ENCODE measurements at places on chromosomes 3 and 15.

GRCh38 chr3:52220380-52221026, 4.9 kb downstream of the TLR9 start:
- peak; percentile 77 for DNase-seq

GRCh38 chr3:171282041-171282440, 178.2 kb downstream of the TNIK start:
- DNase-seq, result peak; percentile 85

- DNase-seq, result no peak
Observed at GRCh38 chr3:155370198-155370597, 76.7 kb upstream of the STRIT1 start.

DNA sequence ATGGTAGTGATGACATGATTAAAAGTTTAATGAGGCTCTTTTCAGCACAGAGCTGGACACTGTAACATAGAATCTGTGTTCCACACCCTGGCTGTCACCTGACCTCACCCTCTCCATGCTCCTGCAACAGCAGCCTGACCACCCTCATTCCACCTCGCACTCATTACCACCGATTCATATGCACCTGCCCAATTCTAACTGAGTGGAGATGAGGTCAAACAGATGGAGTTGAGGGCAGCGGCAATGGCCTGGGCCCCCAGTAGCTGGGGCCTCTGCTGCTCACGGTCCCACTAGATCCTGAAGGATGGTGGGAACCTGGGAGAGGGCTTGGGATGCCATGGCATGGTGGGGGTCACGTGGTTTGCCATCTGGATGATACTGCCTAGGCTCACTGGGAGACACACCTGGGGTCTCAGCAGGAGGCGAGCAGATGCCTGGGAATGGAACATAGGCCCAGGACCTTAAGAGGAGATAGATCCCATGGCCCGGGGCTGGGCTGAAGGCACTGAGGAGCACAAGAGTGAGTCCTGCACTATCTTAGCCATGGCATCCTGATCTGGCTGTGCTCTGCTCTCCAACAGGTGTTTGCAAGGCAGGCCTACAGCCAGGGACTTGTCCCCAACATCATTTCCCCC, 1.3 kb downstream of the SCN5A start:
- DNase-seq, result no peak

- DNase-seq, result no peak
Observed at GRCh38 chr3:50205413-50206276, 574 bp downstream of the SLC38A3 start.

DNA sequence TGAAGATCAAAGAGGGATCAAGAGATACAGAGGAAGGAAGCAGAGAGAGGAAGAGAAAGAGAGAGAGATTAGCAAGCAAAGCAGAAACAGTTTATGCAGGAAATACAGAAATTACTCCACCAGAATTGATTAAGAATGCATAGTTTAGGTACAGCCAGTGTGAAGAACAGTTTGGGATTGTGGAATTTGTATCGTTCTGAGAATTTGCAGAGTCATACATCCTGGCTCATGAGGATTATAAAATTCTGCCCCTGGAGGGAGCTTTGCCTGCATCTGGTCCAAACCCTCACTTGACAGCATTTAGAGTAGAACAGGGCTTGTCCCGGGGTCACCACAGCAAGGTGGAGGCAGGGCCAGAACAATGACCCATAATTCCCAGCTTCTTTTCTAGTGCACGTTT, 44.1 kb downstream of the MASP1 start:
- peak; percentile 63 for DNase-seq

DNA sequence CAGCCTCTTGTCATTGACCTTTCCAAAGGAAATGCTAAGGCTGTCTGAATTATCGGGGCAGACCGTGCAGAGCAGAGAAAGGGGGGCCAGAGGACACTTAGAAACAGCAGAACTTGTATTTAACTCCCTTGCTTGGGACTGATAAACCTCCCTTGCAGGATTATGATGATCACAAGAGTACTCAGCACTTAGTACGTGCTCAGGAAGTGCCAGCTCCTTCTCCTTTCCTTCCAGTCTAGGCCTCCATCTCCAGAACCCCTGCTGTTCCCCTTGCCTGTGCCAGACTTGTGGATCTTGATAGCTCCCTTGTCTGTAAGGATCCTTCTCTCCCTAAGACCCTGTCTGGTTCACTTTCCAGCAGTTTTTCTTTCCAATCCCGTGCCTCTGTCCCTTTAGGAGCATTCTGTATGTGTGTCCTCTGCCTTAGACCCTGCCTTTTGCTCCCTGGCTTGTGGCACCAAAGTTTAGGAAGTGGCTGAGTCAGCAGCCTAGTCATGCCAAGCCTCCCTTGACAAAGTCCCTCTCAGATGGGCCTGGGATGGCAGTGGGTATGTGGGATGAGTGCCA, 747 bp downstream of the SORD start:
- peak; percentile 38 for DNase-seq

GRCh38 chr15:69994429-69995205, 103.1 kb downstream of the TLE3 start:
- DNase-seq, result no peak

DNA sequence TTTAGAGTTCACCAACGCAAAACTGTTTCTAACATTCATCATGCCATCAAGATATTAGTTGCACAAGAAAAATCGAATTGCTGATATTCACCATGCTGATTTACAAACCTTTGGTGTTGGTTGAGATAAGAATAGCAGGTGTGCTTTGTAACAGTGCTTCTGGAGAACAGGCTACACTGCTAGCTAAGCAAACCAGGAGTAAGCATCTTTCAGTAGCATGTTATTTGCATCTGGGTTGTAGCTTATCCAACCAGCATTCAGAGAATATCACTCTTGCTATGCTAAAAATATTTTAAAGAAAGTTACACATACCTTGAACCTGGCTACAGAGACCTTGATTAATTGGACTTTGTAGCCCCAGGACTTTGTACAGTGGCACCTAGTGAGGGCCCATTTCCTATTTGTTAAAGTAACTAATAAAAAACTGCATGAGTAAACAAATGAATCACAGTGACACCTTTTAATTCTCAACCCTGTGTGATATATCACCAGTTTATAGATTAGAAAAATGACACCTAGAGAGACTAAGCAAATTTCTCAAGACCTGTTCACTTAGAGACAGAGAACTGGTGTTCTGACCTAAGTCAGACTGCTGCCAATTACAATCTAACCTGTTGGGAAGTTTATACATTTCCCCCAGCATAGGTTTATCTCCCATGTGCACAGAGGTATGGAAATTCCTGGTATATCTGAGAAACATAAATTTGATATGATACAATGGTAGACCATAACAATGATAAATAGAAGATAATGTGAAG, 435.5 kb upstream of the TGFBR2 start:
- no peak for DNase-seq

GRCh38 chr3:124669470-124669869, 60.8 kb upstream of the UMPS start:
- DNase-seq, result peak; percentile 82

DNA sequence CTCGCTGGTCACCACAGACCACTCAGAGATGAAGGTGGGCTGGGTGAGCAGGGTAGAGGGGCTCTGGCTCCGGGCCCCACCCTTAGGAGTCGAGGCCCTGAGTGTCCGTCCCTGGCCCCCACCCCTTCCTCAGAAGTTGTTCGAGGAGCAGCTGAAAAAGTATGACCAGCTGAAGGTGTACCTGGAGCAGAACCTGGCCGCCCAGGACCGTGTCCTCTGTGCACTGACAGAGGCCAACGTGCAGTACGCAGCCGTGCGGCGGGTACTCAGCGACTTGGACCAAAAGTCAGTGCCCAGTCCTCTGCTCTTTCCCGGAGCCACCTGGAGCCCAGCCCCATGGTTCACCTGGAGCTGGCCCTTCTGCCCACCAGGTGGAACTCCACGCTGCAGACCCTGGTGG, 28.5 kb downstream of the PTPN23 start:
- no peak for DNase-seq
